ENCODE measurements at places on chromosomes 12 and 14.
A peak's percentile ranks its signal among the peaks of the same experiment; 100 is the strongest.

DNA sequence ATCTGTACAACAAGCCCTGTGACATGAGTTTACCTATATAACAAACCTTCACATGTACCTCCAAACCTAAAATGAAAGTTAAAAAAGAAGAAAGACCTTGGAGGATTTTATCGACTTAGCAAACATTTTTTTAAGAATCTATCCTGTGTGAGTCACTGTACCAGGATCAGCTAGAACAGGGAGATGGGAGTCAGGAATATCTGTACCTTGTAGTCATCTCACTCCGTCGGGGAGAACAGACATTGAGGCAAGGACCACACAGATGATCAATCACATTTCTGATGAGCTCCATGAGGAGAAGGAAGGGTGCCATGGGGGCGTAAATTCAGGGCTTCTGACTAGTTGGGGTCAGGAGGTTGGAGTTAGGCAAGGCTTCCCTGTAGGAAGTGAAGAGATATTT is 310.6 kb downstream of the VRK1 start:
- no peak for DNase-seq

DNA sequence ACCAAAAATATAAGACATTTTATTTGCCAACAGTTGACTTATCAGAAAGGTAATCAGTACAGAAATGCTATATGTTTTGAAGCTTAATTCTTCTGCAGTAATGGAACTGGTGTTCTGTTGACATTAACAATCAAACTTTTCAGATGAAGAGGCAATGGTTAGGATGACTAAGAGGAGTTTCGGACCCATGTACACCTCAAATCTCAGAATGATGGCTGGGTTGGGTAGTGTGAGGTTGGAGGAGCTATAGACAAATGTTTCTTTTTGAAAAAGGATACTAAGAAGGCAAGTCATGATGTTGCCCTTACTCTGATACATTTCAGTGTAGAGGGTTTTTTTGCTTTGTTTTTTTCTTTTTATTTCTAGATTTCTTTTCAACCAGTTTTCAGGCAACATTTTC is 66.9 kb downstream of the KNTC1 start:
- no peak for DNase-seq

DNA sequence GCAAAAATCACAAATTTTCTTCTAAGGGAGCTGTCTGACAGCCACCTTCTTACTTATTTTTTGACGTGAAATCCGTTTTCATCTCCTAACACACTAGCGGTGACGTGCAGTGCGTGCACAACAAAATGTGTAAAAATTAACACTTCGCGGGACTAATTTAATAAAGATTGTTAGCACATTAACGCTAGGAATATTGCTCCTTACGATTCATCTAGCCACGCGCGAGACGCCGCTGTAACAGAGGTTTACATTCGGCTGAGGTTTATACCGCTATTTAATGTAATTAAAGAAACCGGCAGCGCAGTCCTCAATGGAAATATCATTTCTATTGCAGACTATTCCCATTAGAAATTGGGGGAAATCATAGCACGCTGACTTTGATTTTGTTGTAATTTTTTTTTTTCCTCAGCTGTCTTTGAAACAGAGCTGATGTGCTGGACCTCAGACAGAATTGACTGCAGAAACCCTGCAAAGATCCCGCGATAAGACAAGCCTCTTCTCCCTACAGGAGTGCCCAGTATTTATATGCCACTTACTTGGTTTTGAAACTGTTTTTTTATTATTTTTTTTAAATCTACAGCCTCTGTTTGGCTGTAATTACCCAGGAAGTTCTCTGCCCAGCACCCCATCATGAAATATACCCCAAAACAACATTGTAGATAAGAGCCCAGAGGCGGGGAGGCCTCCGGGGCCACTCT is 31.2 kb downstream of the BCL11B start:
- DNase-seq = no peak

GRCh38 chr14:77511486-77512162 is 13.0 kb upstream of the ISM2 start:
- DNase-seq = no peak

- no peak for DNase-seq
Observed at GRCh38 chr14:73861073-73861472, 9.4 kb downstream of the PTGR2 start.

DNA sequence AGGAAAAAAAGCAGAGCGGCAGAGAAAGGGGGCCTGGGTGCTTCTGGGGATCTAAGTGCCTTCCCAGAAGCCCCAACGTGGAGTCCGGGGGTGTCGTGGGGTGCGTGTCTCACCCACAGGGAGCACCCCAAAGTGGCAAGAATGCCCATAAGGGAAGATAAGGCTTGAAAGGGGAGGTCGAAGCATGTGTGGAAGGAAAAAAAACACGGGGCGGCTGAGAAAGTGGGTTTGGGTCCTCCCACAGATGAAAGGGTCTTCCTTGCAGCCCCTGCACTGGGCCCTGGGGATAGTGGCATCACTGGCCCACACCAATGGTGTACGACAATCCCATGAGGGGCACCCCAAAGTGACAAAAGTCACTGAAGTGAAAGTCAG is 275.5 kb downstream of the ALG10 start:
- no peak for DNase-seq

DNA sequence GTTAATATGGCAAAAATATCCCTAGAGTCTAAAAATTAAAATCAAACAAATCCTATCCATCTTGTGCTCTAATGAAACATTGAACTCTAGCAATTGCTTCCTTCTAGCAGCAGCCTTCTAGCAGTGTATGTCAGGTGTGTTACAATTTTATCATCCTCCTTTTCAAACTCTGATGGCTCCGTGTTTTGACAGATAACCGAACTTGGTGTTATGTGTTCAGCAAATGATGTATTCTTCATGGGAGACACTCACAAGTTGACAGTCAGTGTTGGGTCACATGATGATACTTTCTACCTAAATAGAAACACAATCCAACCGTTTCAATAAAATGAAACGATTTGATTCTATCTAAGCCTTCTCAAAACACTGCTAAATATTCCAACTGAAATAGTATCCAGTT is 525.3 kb upstream of the NOVA1 start:
- no peak for DNase-seq

- DNase-seq = no peak
Observed at GRCh38 chr12:82818271-82819035, 131.7 kb downstream of the TMTC2 start.

DNA sequence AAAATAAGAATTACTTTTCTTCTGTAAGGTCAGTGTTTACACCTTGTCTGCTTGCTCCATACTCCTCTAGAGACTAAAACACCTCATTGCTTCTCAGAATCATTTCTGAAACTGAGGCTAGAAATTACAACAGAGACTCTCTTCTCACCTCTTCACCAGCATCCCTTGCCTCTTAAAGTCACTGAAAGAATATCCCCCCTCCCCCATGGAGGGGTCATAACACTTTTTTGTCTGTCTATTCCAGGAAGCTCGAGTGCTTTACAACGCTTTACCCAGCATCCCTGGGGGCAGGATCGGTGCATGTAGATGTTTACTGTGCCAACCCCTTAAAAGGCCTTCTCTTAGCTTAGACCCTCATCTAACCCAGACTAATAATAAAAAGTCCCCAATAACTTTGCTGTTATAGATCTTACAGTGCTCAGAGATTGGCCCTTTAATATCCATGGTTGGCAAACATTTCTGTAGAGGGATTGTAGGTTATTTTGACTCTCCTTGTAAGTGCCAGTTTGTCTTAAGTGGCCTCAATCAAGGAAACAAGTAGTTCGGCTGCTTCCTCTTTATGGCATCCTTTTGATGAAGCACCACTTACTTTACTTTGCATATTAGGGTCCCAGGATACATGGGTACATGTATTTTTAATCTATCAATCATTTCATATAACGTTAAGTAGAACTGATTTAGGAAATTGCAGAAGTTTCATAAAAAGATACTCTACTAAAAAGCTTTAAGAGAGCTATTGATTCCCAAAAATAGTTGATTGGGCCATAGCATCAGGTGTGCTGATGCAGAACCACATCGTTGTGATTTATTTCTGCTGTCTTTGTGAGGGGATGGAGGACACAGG is 29.3 kb downstream of the PRKCH start:
- no peak for DNase-seq

GRCh38 chr12:6752921-6753771 is at the start of gene MLF2:
TSS of gene MLF2 (minus strand) at chr12:6753141. CDS start at chr12:6752334, 807 bp downstream.
- peak; percentile 100 for DNase-seq

DNA sequence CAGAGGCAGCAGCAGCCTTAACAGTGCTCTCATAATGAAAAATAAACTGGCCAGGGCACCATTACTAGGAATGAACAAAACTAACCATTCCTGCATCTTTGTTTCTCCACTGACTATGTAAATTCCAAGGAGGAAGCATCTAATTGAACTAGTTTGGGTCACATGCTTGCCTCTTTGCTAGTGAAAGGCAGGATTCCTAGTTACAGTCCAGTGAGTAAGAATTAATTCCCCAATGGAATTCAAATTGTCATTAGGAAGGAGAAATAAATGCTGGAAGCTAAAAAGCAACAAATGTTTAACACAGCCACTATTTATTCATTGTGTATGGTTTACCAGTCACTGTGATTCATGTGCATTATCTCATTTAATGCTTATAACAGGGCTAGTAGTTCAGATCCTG is 316.0 kb downstream of the CCDC91 start:
- DNase-seq = no peak

DNA sequence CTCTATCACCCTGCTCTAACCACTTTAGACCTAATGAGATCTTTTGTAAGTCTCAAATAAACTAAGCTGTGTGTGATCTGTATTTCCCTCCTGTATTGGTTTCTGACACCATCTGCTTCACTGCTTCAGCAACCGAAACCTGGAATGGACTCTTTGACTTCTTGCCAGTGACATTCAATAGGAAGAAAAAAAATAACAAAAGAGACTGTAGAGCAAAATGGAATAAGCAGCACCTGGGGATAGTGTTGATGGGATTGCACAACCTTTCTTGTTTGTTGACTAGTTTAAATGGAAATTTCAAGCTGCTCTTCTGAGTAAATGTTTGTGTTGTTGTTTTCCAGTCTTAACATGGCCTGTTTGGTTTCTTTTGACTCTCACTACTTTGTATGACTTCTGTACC is 888.6 kb upstream of the SEL1L start:
- DNase-seq = no peak

- DNase-seq = peak; percentile 72
Observed at GRCh38 chr12:109147954-109148353, 31.6 kb downstream of the ACACB start.

All from umbilical cord (tissue), 2 donors.